ENCODE measurements at places on chromosomes 5 and 9.

- no peak for DNase-seq
Measured at GRCh38 chr9:4344946-4345345, 45.1 kb upstream of the GLIS3 start.

- DNase-seq = no peak
Measured at GRCh38 chr9:127122176-127123063, at the start of gene ANGPTL2. TSS of gene ANGPTL2 (minus strand) at chr9:127122635. CDS start at chr9:127108731, 13,904 bp downstream.

DNA sequence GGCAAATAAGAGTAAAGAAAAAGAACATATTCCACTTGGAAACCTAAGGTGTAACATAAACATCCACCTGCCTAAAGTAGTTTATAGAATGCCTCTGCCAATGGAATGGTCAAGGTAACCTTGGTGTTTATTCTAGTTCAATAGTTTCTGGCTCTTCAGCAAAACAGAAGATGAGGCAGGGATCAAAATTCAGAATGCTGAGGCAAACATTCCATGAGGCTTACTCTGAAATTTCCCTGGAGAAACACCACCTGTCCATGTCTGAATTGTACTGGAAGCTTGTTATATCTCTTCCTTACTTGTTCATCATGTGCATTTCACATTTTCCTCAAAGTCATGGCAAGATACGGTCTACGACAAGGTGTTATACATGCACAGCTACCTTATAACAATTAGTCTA, 1862.4 kb upstream of the ACO1 start:
- no peak for DNase-seq

DNA sequence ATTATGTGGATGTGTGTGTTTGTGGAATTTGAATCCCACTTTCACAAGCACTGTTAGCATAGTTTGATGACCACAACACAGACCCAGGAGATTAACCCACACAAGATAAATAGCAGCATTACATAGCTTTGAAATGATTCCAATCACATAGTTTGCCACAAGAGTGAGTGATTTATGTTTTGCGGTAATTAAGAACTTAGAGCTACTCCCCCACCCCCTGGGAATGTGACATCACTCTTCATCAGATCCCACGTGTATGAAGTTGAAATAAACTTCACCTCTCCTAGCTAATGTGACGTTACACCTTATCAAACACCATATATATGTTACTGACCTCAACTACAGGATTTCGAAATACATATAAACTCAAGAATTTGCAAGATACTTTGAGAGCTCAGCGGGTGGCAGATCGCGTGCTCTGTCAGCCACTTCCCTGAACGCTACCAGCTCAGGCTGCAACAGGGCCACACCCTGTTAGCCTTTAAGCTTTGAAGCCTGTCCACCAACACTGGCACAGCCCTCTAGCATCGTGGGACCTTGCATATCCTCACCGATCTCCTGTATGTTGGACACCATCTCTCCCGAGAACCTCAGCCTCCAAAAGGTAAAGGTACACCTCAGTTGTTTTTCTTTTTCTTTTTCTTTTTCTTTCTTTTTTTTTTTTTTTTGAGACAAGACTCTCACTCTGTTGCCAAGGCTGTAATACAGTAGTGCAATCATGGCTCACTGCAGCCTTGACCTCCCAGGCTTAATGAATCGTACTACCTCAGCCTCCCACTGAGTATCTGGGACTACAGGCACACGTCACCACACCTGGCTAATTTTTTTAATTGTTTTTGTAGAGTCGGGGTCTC, 1.7 kb upstream of the AGTPBP1 start:
- no peak for DNase-seq

GRCh38 chr5:69209602-69210001, 20.2 kb downstream of the CENPH start:
- DNase-seq = no peak

DNA sequence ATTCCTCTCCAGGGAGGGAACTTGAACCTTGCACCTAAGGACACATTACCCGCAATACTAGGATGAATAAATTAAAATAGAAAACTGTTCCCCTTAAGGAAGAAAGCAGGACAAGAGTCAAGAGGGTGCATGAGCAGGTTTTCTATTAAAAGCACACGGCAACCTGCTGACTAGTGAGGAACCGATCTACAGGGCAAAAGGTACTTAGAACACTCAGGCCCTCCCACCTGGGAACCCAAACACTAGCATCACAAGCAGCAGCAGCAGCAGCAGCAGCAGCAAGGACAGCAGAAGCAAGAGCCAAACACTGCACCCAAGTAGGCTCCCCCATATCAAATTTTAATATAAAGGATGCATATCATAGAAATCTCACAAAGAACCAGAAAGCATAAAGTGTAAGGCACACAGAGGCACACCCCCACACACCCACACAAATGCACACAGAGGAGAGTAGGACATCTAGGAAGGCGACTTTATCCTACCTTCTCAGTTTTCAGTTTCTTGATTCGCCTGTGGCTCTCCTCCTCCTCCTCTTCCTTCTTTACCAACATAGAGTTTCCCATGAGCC, 2.8 kb downstream of the ZNF608 start:
- DNase-seq = no peak

GRCh38 chr5:139870677-139871076, 75.1 kb downstream of the PSD2 start:
- DNase-seq = no peak

DNA sequence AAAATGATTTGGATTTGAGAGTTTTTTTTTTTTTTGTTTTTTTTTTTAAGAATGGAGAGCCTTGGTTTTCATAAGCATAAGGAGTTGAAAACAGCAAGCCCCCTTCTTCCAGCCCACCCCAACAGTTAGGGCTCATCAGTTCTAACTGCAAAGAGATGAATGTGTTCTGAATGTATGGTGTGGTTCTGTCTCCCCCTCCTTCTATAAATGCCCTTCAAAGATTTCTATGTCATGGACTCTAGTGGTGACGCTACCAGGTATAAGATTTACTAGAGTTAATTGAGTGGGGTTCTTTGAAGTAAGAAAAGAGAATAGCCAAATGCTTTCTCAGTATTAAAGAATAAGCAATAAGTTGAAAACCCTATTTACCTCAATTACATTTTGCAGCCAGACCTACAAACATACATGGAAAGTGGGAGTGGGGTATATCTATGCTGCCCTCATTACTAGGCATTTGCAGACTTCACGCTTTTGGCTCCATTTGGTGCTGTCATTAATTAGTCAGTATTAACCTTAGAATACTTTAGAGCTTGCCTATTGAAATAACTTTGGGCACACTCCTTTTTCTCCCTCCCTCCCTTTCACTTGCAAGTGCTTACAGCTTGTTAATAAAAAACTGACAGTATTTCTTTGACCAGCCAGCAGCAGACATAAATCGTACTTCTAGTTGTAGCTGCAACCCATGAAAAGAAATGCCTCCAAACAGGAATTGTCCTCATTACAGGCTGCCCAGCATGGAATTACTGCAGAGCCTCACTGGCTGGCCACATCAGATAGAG, 667.2 kb upstream of the ZNF608 start:
- no peak for DNase-seq

- DNase-seq = no peak
Measured at GRCh38 chr9:12352045-12352315, 341.2 kb upstream of the TYRP1 start.

DNA sequence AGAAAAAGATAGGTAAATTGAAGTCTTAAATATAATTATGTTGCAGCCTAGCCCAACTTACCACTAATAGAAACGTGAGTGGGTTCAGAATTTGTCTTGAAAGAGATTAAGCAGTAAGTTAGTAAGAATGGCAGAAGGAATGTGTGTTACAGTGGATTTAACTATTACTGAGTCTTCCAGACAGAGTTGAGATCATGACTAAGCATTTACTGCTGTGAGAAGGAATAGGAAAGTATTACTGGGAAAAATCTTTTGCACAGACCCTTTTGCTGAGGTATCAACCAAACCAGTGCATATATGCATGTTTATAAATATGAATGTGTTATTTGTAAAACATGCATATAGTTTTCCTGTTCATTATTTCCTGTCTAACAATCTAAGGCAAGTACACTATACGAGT, 112.8 kb upstream of the EFNA5 start:
- DNase-seq = no peak

DNA sequence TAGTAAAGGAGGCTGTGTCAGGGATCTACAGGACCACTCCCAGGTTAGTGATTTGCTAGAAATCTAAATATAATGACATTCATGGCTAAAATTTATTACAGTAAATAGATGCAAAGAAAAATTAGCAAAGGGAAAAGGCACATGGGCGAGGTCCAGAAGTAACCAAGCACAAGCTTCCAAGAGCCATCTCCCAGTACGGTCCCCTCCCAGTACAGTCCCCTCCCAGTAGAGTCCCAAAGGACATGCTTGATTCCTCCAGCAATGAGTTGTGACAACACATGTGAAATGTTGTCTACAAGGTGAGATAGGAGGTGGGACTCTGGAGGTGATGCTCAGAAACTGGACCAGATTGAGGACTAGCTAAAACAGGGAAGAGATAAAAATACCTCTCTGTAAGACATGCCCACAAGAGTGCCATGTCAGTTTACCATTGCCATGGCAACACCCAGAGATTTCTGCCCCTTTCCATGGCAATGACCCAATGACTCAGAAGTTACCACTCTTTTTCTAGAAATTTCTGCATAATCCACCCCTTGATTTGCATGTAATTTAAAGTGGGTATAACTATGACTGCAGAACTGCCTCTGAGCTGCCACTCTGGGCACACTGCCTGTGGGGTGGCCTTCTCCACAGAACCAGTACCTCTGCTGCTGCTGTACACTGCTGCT, 27.9 kb upstream of the CEMIP2 start:
- DNase-seq = no peak

DNA sequence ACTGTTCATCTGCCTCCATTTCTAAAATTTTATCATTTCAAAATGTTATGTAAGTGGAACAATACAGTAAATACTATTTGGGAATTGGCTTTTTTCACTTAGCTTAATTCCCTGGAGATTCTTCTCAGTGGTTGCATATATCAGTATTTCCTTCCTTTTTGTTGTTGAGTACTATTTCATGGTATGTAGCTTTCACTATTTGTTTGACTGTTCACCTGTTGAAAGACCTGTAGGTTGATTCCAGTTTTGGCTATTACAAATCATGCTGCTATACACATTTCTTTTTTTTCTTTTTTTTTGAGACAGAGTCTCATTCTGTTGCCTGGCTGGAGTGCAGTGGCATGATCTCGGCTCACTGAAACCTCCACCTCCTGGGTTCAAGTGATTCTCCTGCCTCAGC, 33.0 kb upstream of the PWWP2A start:
- no peak for DNase-seq

DNA sequence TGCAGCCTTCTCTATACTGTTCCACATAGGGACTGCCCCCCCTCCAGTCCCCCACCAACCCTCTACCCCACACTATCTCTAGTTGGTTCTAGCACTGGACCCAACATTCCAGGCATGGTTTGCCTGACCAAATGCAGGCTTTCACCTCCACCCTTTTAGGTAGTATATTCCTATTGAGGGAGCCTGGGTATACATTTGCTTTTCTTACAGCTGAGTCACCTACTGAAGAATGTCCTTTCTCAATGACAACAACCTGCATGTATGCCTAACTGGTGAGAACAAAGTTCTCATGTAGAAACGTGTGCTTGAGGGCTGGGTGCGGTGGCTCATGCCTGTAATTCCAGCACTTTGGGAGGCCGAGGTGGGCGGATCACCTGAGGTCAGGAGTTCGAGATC, 8.2 kb downstream of the TNIP1 start:
- no peak for DNase-seq

DNA sequence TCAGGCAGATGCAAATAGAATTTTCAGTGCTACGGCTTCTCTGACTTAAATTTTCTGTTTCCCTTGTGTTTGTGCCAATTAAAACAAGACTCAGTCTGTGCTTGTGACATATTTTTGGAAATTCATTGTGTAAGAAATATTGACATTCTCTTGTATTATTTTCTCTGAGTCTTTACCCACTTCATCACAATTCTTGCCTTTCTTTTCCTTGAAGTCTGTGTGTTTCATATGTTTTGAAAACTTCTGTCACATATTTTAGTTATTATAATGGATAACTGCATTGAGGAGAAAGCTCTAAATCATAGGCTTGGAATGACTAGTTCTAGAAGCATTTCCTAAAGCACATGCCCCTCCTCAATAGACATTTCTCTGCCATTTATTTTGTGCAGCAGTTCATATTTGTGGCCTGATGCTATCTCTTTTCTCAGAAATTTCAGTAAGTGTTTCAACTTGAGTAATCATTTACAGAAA, 206.6 kb downstream of the PALM2AKAP2 start:
- no peak for DNase-seq

- DNase-seq = no peak
Measured at GRCh38 chr5:126875303-126875785, 98.4 kb downstream of the LMNB1 start.

DNA sequence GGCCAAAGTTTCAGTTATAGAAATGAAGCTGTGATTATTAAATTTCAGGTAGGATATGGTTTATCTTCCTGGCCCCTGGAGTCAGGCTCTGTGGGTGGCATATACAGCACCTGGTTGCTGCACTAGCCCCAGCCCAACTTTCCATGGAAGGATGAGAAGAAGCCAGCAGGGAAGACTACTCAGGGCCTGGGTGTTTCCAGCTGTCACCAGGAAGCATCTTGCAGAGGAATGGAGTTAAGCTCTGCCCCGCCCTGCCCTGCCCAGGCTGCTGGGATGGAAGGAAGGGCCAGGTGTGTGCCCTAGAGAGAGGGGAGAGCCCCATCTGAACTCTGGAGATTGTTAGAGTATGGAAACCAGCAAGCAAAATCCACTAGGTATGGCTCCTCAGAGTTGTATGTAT, 42.8 kb upstream of the FAT2 start:
- no peak for DNase-seq

- no peak for DNase-seq
Measured at GRCh38 chr5:127031147-127031862, 947 bp upstream of the MARCHF3 start.

- no peak for DNase-seq
Measured at GRCh38 chr9:89367281-89367680, 49.0 kb downstream of the SECISBP2 start.

DNA sequence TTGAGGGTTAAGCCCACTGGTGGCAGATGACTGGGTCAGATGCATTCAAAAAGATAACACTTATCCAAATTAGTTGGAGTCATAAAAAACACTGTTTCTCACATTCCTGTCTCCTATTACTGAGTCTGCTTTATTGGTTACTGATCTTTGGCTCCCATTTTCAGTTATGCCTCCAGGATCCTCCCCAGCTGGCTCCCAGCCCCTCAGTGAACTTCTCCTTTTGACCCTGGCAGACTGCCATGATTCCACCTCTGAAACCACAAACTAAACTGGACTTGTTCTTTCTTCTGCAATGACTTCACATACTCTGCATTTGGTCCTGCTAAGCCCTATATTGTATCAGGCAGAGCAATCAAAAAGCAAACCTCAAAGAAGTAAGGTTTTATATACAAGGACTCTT, 860.8 kb upstream of the DMAC1 start:
- DNase-seq = no peak

All from stimulated activated CD8-positive, alpha-beta memory T cell treated with anti-CD3 and anti-CD28 coated beads, Interleukin-15, amount 100 ng/mL, for 24 hours (primary cell).